ENCODE measurements at places on chromosomes 7 and 10.
A peak's percentile ranks its signal among the peaks of the same experiment; 100 is the strongest.

DNA sequence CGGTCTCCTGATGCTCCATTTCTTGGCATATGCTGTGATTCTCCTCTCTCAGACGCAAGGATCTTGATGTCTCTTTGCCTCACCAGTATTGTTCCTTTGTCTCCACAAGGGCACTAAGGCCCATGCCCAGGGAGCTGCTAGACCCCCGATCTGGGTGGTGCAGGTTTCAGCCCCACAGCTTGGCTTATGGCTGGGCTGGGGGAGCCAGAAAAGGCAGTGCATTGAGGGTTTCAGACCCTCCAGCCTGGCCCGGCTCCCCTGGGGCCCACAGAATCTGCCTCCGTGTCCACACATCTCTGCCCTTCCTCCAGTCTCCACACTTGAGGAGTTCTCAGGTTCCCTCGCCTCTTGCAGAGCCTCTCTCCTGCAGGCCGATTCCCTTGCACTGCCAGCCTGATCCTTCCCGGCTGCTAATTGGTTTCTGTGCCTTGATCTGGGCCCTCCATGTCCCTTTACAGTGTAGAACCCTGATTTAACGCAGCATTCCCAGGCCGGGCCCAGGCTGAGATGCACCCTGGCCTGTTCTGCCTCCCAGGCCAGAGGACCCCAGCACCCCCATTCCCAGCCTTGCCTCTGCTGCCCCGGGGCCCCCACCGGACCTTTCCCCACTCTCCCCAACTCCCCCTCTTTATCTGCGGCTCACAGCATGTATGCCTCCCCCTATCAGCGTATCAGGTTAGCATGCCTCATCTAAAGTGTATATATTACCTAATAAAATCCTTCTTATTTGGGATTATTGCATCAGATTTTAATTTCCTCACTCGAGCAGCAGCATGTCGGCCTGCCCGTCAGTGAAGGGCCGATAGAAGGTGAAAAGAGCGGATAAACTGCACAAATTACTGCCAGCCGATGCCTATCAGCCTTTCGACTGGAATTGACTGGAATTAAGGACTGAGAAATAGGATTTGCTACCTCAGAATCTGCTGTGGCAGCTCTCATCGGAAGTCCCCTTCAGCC lies 145.7 kb downstream of the C10orf105 start:
- no peak for DNase-seq

DNA sequence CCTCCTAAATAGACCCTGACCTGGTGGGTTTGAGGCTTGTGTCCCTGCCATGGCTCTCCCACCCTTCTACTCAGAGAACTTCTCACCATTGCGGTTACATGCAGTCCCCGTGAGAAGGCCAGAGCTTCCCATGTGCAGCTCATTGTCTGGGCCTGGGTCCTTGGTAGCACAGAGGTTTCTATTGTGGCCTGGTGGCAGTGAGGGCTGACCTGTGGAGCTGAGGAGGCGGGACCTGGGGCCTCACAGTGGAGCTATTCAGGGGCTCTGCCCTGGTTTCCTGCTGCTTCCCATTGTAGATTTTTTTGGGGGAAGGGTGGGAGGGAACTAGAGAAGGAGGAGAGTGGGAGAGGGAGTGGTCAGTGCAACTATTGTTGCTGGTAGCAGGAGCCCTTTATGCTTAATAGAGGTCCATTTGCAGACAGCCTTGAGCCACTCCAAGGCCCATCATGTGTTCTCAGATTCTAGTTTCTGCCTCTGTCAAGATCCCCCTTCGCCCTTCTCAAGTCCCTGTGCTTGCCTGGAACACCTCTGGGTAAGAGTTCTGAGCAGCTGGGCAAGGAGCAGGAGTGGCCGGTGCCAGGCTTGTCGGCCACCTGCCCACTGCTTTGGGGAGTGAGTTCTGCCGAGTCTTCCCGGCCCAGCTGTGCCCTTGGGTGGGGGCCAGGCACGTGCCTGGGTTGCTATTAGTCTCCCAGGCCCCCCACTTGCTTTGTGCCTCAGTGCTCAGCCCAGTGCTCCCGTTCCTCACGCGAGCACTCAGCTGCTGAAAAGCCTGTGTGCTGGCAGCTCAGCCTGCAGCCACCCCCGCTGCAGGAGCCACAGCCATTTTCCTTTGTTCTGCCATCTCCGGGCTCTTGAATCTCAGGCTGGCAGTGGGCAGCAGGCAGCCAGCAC lies 10.7 kb downstream of the TSPAN14 start:
- no peak for DNase-seq

- peak; percentile 59 for DNase-seq
These were observed 41.2 kb upstream of the VCL start for GRCh38 chr10:73956476-73957359.

- no peak for DNase-seq
These were observed 61.1 kb downstream of the CNOT4 start for GRCh38 chr7:135448753-135449152.

DNA sequence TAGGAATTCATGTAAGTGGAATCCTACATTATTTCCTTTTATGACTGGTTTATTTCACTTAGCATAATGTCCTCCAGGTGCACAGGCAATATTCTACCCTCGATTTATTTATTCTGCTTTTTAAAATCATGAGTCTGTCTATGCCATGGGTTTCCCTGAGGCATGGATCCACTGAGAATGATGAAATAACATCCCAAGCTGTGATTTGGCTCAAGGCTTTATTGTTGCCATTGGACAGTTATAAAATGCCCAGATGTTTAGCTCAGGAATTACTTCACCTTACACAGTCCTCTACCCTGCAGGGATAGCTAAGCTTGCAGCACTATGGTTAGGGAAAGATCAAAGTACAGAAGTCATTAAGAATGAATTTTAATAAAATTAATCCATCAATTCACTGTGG lies 219.5 kb downstream of the FRMD4A start:
- DNase-seq: no peak

DNA sequence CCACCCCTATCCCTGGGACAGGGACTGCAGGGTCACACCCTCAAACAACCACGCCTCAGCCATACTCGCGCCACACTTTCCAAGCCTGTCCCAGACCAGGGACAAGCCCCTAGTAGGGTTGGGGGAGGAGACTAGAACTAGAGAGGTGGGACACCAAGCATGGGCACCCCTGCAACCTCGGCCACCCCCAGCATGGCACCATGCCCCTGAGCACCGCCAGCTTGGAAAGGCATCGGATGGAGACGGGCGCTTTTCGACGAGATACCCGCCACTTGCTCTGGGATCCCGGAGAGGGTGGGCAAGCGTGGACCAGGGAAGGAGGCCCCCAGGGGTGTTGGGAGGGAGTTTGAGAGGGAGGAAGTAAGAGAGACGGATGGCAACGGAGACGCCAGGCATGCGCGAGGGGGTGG lies 13.1 kb upstream of the KMT2E start:
- no peak for DNase-seq

- DNase-seq: no peak
These were observed 165.2 kb upstream of the CELF2 start for GRCh38 chr10:10852464-10852863.

GRCh38 chr7:115812794-115813193 lies 217.8 kb downstream of the TFEC start:
- DNase-seq: no peak

Data from activated CD4-positive, alpha-beta memory T cell treated with anti-CD3 and anti-CD28 coated beads, Interleukin-2, amount 10 ng/mL, durations not matched to agents 7 days and 5 days (primary cell).